PC-3 (cell line): ENCODE measurements at places on chromosomes 12 and 14. TPM values are rescaled to one million over a fixed set of nuclear protein-coding genes. Genes with fewer than 3 reads are reported as not detected.

GRCh38 chr12:110012137-110012536, 12.9 kb downstream of the ANKRD13A start:
- DNase-seq, result no peak

The BDKRB1 gene
- total RNA-seq, result 0.69 TPM in 1 of 2 replicates, not detected in the other

GRCh38 chr14:102870994-102871831, 51.2 kb upstream of the AMN start:
- no peak for DNase-seq

GRCh38 chr12:2302711-2303580, 250.2 kb downstream of the CACNA1C start:
- DNase-seq, result no peak
